Esophagus squamous epithelium (tissue), 5 donors: ENCODE measurements at places on chromosomes 4 and X. TPM values are rescaled to one million over a fixed set of nuclear protein-coding genes. Genes with fewer than 3 reads are reported as not detected.

LUZP4 gene
- total RNA-seq, result not detected

F8A3 gene
- 12.7 TPM for total RNA-seq

DNA sequence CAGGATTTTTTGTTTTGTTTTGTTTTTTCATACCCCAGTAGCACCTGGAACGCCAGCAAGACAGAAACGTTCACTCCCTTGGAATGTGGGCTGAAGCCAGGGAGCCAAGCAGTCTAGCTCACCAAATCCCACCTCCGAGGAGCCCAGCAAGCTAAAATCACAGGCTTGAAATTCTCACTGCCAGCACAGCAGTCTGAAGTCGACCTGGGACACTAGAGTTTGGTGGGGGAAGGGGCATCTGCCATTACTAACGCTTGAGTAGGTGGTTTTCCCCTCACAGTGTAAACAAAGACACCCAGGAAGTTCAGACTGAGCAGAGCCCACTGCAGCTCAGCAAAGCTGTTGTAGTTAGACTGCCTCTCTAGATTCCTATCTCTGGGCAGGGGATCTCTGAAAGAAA lies 99.6 kb upstream of the FGF16 start:
- DNase-seq, result no peak

- DNase-seq, result no peak
These were observed 185.0 kb upstream of the FAM241A start for GRCh38 chr4:111960241-111960667.

GRCh38 chr4:156578005-156578404 lies 393.6 kb downstream of the PDGFC start:
- no peak for DNase-seq

DNA sequence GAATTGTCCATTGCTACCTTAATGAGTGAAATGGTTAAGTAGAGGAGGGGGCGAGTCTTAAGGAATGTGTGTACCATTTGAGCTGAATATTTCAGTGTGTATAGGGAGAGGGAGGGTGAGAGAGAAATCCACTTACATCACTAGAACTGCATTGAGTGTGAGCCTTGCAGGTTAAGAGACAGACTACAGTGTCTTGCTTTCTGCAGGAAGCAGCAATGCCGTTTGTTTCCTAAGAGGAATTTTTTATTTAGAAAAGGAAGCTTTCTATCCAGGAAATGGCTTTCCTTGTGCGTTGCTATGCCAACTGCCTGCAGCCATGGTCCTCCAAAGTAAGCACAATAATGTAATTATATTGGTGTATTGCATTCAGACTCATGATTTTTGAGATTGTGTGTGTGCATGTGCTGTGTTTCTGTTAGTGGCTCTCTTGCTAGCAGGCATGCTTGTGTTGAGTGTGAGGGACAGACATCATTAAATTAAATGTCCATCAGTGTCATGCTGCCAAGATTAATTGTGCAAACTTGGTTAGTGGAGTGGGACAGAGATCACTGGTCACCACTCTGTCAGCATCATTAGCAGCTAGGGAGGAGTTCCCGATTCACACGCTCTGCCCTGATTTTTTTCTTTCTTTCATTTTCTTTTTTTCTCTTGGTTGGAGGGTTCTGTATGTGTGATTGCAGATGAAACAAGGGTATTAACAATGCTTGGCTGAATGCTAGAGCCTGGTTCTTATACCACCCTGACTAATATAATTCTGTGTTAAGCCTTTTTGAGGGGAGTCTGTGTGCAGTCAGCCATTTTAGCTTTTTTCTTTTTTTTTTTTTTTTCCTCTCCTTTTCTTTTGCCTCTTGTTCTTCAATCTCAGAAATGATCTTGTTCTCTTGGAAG lies 164.3 kb downstream of the RAPGEF2 start:
- no peak for DNase-seq

- no peak for DNase-seq
These were observed 71.0 kb upstream of the AFAP1 start for GRCh38 chr4:8010618-8011017.

DNA sequence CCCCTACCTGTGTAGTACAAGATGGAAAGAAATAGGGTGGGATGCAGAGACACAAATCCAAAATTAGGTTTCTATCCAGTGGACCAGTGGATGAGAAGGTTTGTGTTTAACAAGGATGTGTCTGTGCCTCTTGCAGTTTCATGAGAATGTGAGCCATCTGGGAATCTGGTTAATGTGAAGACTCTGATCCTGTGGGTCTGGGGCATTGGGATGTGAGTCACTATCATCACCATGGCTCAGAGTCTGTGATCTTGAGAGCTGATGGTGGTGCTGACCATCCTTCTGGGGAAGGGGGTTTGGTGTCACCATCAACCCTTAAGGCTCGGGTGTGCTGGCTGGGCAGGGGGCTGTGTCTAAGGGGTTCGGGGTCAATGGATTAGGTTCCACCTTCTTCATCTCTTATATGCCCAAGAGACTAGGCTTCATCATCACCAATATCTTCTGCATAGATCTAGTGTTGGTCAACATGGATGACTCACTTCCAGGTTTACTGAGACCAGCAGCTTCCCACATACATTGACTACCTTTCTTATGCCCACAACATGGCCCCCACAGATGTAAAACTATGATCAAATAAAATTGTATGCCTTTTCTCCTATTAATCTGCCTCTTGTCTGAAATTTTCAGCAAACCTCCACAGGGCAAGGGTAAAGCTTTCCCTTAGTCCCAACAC lies 65.7 kb upstream of the MID1 start:
- no peak for DNase-seq

DNA sequence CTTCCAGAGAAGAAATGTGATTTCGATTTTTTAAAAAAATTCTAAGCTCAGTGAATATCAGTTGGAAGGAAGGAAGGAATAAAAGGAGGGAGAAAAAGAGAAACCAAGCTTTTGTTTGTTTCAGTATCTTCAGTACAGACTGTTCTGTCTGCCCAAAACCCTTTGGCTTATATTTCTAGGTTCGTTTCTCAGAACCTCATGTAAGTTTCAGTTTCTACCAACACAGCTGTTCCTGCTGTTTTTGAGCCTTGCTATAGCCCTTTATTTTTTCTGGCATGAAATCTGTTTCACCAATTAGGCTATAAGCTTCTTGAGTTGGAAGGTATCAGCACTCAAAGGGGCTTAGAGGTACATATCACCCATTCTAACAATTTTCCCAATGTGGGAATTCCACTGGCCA lies 157.9 kb downstream of the GBA3 start:
- no peak for DNase-seq

GRCh38 chr4:144646523-144647094 lies 653 bp downstream of the HHIP start:
- no peak for DNase-seq

GRCh38 chr4:113106108-113106507 lies 56.7 kb downstream of the ANK2 start:
- DNase-seq, result no peak
